Hair follicular keratinocyte (primary cell): ENCODE measurements at places on chromosomes 3 and 15. TPM values are rescaled to one million over a fixed set of nuclear protein-coding genes. Genes with fewer than 3 reads are reported as not detected.

KIF7 gene
- total RNA-seq = 4.5 and 6.2 TPM in 2 replicates

LARP6 gene
- 21.0 and 37.9 TPM in 2 replicates for total RNA-seq

MME gene
- 2.9 and 3.1 TPM in 2 replicates for total RNA-seq

LRRC34 gene
- 2.3 and 10.3 TPM in 2 replicates for total RNA-seq

CAV3 gene
- not detected in 2 replicates for total RNA-seq

ARL6IP5 gene
- 55.9 and 78.1 TPM in 2 replicates for total RNA-seq

RLBP1 gene
- not detected in 2 replicates for total RNA-seq

RETNLB gene
- not detected in 2 replicates for total RNA-seq

DISP2 gene
- 0.94 and 1.4 TPM in 2 replicates for total RNA-seq

LCTL gene
- not detected in 2 replicates for total RNA-seq

CPLX3 gene
- not detected in 2 replicates for total RNA-seq

WDR93 gene
- not detected in 2 replicates for total RNA-seq

IL20RB gene
- 75.2 and 175 TPM in 2 replicates for total RNA-seq

DAZL gene
- not detected in 2 replicates for total RNA-seq

TRMT10C gene
- total RNA-seq = 28.2 and 42.9 TPM in 2 replicates

GOLGA6D gene
- not detected in 2 replicates for total RNA-seq

KNL1 gene
- total RNA-seq = 9.7 and 23.4 TPM in 2 replicates

COLQ gene
- 0.08 and 0.16 TPM in 2 replicates for total RNA-seq

LRTM1 gene
- total RNA-seq = not detected in 2 replicates

P3H2 gene
- total RNA-seq = 56.6 and 76.2 TPM in 2 replicates

FOXB1 gene
- not detected in 2 replicates for total RNA-seq

STRIT1 gene
- not detected in 2 replicates for total RNA-seq

FEZF2 gene
- not detected in 2 replicates for total RNA-seq
